Activated naive CD8-positive, alpha-beta T cell treated with anti-CD3 and anti-CD28 coated beads, Interleukin-2, amount 10 ng/mL, durations not matched to agents 7 days and 5 days (primary cell): ENCODE measurements at places on chromosomes 3 and 15.

DNA sequence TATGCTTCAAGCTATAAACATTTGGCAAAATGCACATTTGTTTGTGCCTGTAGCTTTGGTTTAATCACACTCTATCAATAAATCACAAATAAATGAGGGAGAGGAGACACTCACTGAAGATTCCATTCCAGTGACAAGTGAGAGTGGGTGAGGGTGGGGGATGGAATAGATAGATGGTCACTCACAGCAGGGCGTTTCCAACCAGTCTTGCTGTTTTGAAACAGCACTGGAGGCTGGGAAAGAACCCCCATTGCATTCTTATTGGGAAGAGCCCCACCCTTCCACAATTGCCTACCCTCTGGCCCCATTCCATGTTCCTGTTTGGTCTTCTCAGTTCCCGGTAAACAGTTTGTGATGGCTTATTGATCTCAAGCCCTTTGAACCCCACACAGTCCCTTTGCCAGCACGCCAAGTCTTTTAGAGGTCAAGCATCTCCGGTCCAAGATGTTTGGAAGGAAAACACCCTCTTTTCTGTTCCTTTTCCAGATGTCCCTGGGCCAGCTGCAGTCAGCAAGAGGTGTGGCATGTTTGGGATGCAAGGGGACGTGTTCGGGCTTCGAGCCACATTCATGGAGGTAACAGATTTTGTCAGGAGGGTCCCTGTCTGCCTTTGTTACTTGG lies 30.7 kb downstream of the LMCD1 start:
- DNase-seq: no peak

GRCh38 chr15:60347480-60348049 lies 50.2 kb downstream of the ANXA2 start:
- DNase-seq: no peak

GRCh38 chr3:117793622-117794265 lies 1084.2 kb downstream of the TUSC7 start:
- no peak for DNase-seq

GRCh38 chr3:45124352-45124751 lies 21.8 kb downstream of the CDCP1 start:
- no peak for DNase-seq

DNA sequence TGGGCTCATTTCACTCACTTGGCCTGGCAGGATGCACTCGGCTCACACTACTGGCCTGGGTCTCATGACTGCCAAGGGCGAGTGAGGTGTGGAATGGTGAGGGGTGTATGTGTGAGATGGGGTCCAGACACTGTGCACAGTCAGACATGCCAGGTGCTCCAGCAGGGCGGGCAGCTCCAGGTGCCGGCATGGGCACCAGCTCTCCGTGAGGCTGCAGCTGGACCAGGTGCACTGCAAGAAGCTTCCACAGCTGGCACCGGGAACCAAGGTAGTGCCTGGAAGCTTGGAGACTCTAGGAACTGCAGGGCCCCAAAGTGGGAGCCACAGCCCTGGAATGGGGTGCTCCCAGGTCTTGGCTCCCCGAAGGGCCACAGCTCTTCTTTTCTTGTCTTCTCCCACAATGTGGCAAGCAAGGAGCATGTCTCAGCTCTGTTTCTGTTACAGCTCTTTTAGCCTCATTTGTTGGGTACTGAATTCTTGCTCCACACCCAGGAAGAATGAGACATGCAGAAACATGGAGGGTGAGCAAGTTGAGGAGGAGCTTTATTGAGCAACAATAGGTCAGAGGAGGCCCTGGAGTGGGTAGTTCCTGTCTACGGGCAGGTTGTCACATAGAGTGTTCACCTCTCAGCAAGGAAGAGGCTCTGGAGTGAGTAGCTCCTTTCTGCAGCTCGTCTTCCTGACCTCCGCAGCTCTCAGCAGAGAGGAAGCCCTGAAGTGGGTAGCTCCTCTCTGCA lies 762.8 kb downstream of the CADM2 start:
- no peak for DNase-seq

DNA sequence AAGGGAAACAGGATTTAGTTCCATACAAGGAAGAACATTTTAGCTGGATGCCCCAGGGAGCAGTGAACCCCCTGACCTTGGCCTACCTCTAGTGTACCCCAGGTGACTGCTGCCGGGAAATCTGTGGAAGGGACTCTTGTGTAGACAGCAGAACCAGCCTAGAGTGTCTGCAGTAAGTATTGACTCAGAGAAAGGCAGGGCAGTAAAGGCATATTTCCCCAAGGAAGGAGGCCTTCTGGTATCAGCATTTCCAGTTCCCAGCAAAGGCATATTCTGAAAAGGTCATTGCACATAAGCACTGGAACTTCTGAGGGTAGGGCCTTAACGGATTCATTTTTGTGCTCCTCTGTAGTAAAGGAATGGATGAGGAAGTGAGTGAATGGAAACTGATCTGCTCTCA lies 246.2 kb downstream of the FAM43A start:
- DNase-seq: no peak

DNA sequence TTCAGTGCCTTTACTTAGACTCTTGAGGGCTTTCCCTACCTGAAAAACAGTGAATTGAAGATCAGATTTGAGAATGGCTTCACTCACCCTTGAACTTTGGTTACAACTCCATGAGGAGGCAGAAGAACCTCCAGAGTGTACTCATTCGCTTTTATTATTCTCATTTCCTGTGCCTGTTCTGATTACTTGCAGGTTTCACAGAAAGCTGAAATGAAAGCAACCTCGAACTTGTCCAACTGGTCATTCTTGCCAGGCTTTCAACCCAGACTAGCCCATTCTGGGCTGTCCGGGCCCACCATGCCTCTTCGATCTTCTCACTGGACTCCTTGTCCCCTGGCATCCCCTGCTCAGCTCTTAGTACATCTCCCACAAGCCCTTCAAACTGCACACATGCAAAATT lies 20.2 kb upstream of the THUMPD3 start:
- no peak for DNase-seq
